ENCODE measurements at places on chromosomes 11 and 22. TPM values are rescaled to one million over a fixed set of nuclear protein-coding genes. Genes with fewer than 3 reads are reported as not detected.

Gene MFNG
- not detected for total RNA-seq

Gene CXCR5
- total RNA-seq = not detected

GRCh38 chr22:40002935-40003715, 8.4 kb downstream of the FAM83F start:
- H3K4me3 ChIP-seq = no peak overlapping the region
- peaks cover 38% of the 10 kb centered on the region for H3K27me3 ChIP-seq
- DNase-seq = no peak

Gene ALDH3B1
- total RNA-seq = 29.5 TPM

DNA sequence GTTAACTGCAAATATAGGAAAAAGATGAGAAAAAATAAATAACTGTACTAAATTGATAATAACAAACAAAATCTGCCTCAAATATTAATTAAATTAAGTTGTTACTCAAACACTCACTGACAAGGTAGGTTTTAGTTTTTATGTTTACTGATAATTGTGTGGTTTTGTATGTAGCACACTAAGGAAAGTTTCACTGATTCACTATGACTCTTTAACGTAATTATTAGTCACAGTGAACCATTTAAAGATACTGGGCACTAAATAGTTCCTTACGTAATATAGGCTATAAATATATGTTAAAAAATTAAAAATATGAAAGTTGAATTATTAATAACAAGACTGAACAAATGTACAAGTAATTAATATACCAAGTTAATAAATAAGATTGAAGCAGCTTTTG, 2330.0 kb upstream of the RAG2 start:
- no peaks in the 10 kb centered on the region for H3K4me1 ChIP-seq
- H3K27me3 ChIP-seq = no peaks in the 10 kb centered on the region
- H3K36me3 ChIP-seq = no peaks in the 10 kb centered on the region
- H3K27ac ChIP-seq = no peak overlapping the region
- no peak for DNase-seq

Gene PPP2R1B
- total RNA-seq = 43.9 TPM

- DNase-seq = no peak
- H3K4me1 ChIP-seq = no peaks in the 10 kb centered on the region
- no peaks in the 10 kb centered on the region for H3K36me3 ChIP-seq
- H3K4me3 ChIP-seq = no peak overlapping the region
Measured at GRCh38 chr11:98625526-98625925, 395.2 kb upstream of the CNTN5 start.

GRCh38 chr11:12111549-12112520, 1.4 kb downstream of the MICAL2 start:
- H3K27ac ChIP-seq = peak overlapping the region; percentile 82
- peaks cover 2% of the 10 kb centered on the region for H3K27me3 ChIP-seq
- peaks cover 42% of the 10 kb centered on the region for H3K36me3 ChIP-seq
- H3K4me1 ChIP-seq = peaks cover 61% of the 10 kb centered on the region

GRCh38 chr11:118232659-118233058, 7.8 kb upstream of the JAML start:
- peaks cover 19% of the 10 kb centered on the region for H3K27me3 ChIP-seq
- DNase-seq = no peak
- peaks cover 5% of the 10 kb centered on the region for H3K4me1 ChIP-seq
- no peak overlapping the region for H3K27ac ChIP-seq
- no peaks in the 10 kb centered on the region for H3K36me3 ChIP-seq

GRCh38 chr11:75233754-75234172, 6.8 kb upstream of the TPBGL start:
- H3K4me3 ChIP-seq = no peak overlapping the region
- H3K27ac ChIP-seq = no peak overlapping the region
- no peaks in the 10 kb centered on the region for H3K4me1 ChIP-seq
- peaks cover 23% of the 10 kb centered on the region for H3K27me3 ChIP-seq

- peaks cover 40% of the 10 kb centered on the region for H3K4me1 ChIP-seq
- H3K27me3 ChIP-seq = peaks cover 2% of the 10 kb centered on the region
- peak overlapping the region; percentile 45 for H3K4me3 ChIP-seq
- DNase-seq = no peak
- peaks cover 15% of the 10 kb centered on the region for H3K36me3 ChIP-seq
- peak overlapping the region; percentile 33 for H3K27ac ChIP-seq
Measured at GRCh38 chr11:126305699-126306098, 1.8 kb downstream of the DCPS start.

Gene CHADL
- 0.37 TPM for total RNA-seq

DNA sequence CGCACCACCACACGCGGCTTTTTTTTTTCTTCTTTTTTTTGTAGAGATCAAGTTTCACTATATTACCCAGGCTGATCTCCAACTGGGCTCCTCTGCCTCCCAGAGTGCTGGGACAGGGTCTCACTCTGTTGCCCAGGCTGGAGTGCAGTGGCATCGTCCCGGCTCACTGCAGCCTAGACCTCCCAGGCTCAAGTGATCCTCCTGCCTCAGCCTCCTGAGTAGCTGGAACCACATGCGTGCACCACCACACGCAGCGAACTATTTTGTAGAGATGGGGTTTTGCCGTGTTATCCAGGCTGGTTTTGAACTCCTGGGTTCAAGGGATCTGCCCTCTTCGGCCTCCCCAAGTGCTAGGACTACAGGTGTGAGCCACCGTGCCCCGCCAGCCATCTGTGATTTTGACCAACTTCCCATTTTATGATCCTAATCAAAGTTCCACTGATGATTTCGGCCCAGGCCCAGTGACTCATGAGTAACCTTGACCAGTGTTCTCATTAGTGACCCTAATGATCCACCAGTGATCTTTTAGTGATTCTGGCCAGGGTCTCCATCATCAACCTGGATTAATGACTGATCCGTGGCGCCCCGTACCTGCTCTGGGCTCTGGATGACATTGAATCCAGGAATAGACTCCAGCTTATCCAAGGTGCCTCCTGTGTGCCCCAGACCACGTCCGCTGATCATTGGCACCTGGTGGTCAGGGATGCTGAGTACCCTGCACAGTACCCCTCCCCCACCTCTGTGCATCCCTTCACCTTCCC, 1.7 kb downstream of the TYMP start:
- peaks cover 19% of the 10 kb centered on the region for H3K4me1 ChIP-seq
- H3K4me3 ChIP-seq = peak overlapping the region; percentile 78
- H3K27ac ChIP-seq = no peak overlapping the region
- DNase-seq = no peak
- H3K27me3 ChIP-seq = peaks cover 10% of the 10 kb centered on the region

Gene HIPK3
- 52.5 TPM for total RNA-seq

Gene TSPAN32
- not detected for total RNA-seq

GRCh38 chr11:119339589-119340334, 921 bp downstream of the C1QTNF5 start:
- H3K27me3 ChIP-seq = peaks cover 18% of the 10 kb centered on the region
- DNase-seq = no peak
- H3K27ac ChIP-seq = no peak overlapping the region
- H3K36me3 ChIP-seq = peaks cover 18% of the 10 kb centered on the region

GRCh38 chr22:21947040-21948014, 5.3 kb downstream of the PPM1F start:
- peaks cover 68% of the 10 kb centered on the region for H3K4me1 ChIP-seq
- DNase-seq = peak; percentile 58
- H3K4me3 ChIP-seq = peak overlapping the region; percentile 70
- no peaks in the 10 kb centered on the region for H3K27me3 ChIP-seq

GRCh38 chr11:69880041-69880825, 61.0 kb upstream of the FGF3 start:
- H3K36me3 ChIP-seq = no peaks in the 10 kb centered on the region
- H3K4me3 ChIP-seq = no peak overlapping the region
- no peak overlapping the region for H3K27ac ChIP-seq
- no peaks in the 10 kb centered on the region for H3K4me1 ChIP-seq

DNA sequence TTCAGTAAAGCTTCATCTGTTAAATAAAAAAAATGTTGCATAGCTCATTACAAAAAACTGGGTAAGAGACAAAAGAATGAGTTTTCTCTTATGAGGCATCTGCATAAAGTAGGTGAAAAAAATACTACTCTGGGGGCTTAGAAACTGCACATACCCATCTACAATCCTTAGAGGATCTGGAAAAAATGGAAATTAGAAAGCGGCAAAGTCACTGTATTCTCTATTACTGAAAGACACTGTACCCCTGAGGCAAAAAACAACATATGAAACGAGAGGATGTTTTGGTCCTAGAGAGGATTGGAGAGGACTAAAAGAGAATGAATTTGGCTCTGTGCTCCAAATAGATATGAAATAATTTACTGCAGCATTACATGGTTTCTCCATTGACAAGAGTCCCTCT, 206.7 kb upstream of the PITPNB start:
- H3K27ac ChIP-seq = no peak overlapping the region
- H3K4me3 ChIP-seq = no peak overlapping the region
- peaks cover 4% of the 10 kb centered on the region for H3K36me3 ChIP-seq

DNA sequence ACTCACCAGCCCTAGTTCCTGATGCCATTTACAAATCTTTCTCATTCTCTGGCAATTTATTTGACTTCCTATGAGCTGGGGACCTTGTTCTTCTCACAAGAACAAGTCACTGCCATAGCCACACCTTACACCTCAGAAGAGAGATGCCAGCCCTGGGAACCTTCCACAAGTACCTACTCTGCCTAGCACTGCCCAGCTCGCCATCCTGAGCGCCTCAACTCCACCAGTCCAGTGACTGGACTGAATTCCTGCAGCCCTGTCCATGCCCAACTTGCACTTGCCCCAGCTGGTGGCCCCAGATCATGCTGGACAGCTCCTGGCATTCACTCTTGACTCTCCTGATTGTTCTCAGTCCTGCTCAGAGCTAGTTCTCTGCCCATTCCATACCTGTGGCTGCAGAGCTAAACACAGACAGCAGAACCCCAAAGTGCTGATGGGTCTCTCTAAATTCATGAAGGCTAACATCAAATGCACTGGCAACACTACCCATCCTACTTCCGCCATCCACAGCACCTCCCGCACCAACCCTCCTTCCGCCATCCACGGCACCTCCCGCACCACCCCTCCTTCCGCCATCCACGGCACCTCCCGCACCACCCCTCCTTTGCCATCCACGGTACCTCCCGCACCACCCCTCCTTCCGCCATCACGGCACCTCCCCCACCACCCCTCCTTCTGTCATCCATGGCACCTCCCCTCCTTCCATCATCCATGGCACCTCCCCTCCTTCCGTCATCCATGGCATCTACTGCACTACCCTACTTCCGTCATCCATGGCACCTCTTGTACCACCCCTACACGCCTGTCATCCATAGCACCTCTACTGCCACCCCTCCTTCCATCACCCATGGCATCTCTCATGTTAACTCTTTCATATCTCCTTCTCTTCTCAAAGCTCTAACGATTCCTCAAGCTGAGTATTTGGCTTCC, 23.6 kb upstream of the SLC25A1 start:
- DNase-seq = no peak
- H3K27ac ChIP-seq = no peak overlapping the region
- H3K4me3 ChIP-seq = peak overlapping the region; percentile 43
- 0 out of 2 replicates have a peak, but pooled peaks cover 5% of the 10 kb centered on the region for H3K36me3 ChIP-seq

- H3K36me3 ChIP-seq = peaks cover 64% of the 10 kb centered on the region
- H3K27ac ChIP-seq = peak overlapping the region; percentile 98
- peaks cover 2% of the 10 kb centered on the region for H3K27me3 ChIP-seq
- no peak for DNase-seq
- H3K4me3 ChIP-seq = no peak overlapping the region
Measured at GRCh38 chr11:128465946-128466705, 121.2 kb downstream of the ETS1 start.

DNA sequence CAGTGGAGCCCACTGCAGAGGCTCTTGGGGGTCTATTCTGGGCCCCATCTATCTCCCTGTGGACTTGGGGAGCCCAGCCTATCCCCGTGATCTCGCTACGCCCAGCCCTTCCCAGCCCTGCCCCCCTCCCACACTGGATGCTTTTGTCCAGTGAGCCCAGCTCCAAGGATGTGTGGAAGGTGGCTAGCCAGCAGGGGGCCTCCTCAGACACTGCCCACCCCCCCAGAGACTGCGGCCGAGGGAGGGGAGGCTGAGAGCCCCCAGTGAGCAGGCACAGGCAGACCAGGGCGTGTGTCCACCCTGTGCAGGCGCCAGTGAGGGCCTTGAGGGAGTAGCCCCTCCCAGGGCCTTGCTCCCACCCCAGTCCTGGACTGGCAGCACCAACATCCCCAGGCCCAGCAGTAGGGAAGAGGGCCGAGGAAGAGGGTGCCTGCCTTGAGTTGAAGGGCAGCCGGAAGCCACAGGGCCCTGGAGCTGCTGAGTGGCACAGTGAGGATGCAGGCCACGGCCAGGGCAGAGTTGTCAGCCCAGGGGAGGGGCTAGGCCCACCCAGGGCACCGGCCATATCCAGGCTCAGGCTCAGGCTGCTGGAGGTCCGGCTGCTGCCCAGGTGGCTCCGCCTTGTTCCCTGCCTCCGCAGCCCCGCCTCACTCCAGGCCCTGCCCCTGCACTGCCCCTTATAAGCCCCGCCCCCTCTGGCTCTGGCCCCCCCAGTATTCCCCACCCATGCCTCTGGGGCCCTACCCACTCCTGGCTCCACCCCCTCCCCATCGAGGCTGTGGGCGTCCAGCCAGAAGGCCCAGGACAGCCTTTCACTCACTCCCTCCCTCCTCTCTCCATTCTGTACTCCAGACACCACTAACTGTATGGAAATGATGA, 28.0 kb downstream of the MOB2 start:
- DNase-seq = no peak
- no peak overlapping the region for H3K27ac ChIP-seq
- no peak overlapping the region for H3K4me3 ChIP-seq
- peaks cover 1% of the 10 kb centered on the region for H3K27me3 ChIP-seq
- no peaks in the 10 kb centered on the region for H3K36me3 ChIP-seq

GRCh38 chr11:69465236-69466000, 16.0 kb upstream of the LINC01488 start:
- peaks cover 23% of the 10 kb centered on the region for H3K36me3 ChIP-seq
- H3K4me1 ChIP-seq = peaks cover 16% of the 10 kb centered on the region
- H3K4me3 ChIP-seq = no peak overlapping the region

- H3K27ac ChIP-seq = no peak overlapping the region
- no peaks in the 10 kb centered on the region for H3K36me3 ChIP-seq
- H3K27me3 ChIP-seq = peaks cover 15% of the 10 kb centered on the region
- no peak for DNase-seq
- no peaks in the 10 kb centered on the region for H3K4me1 ChIP-seq
- H3K4me3 ChIP-seq = no peak overlapping the region
Measured at GRCh38 chr11:129458278-129458677, 82.6 kb downstream of the BARX2 start.

GRCh38 chr11:134157451-134157850, 66.3 kb downstream of the NCAPD3 start:
- DNase-seq = peak; percentile 28
- H3K4me1 ChIP-seq = peaks cover 10% of the 10 kb centered on the region
- no peaks in the 10 kb centered on the region for H3K27me3 ChIP-seq
- peaks cover 10% of the 10 kb centered on the region for H3K36me3 ChIP-seq
- no peak overlapping the region for H3K27ac ChIP-seq

- no peak overlapping the region for H3K27ac ChIP-seq
- no peaks in the 10 kb centered on the region for H3K36me3 ChIP-seq
- no peaks in the 10 kb centered on the region for H3K27me3 ChIP-seq
- no peak overlapping the region for H3K4me3 ChIP-seq
Measured at GRCh38 chr11:126185259-126186024, 26.0 kb downstream of the RPUSD4 start.

Gene P2RY6
- total RNA-seq = 0.88 TPM

GRCh38 chr11:111604392-111605009, 2.3 kb downstream of the SIK2 start:
- peaks cover 51% of the 10 kb centered on the region for H3K4me1 ChIP-seq
- peaks cover 4% of the 10 kb centered on the region for H3K36me3 ChIP-seq
- peak; percentile 14 for DNase-seq

GRCh38 chr11:6438979-6439571, 1.7 kb downstream of the HPX start:
- no peak overlapping the region for H3K4me3 ChIP-seq
- no peaks in the 10 kb centered on the region for H3K4me1 ChIP-seq
